ENCODE measurements at places on chromosomes 11 and 22.

DNA sequence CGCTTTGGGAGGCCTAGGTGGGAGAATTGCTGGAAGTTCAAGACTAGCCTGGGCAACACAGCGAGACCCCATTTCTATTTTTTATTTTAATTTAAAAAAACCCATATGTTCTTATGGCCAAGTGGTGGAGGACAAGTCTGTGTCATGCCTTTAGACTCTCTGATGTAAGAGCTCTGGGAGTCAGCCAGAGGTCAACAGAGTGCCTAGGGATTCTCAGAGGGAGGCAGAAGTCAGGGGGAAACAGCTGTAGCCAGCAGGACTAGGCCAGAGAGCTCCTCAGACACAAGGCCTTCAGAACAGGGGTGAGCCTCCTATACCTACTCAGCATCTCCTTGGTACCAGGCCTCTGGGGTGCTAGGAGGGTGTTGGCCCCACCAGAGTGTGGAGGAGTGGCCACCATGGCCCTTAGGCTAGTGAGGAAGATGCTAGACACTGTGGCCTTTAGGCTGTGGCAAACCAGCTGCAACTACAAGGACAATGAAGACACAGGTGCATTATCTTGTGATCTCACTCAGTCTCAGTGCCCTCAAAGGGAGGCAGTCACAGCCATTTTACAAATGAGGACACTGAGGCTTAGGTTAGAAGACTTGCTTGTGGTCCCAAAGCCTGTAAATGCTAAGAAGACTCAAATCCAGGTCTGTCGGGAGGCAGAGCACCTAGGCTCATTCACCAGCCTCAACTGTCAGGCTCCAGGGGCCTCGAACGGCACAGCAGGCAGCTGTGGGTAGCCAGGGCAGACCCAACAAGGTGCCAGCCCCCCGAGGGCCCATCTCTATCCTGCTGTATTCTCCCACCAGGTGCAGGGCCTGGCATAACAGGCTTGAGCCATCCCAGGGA, 5.0 kb downstream of the ZP1 start:
- DNase-seq, result no peak

GRCh38 chr11:44313761-44314489, 4.0 kb upstream of the ALX4 start:
- no peak for DNase-seq

DNA sequence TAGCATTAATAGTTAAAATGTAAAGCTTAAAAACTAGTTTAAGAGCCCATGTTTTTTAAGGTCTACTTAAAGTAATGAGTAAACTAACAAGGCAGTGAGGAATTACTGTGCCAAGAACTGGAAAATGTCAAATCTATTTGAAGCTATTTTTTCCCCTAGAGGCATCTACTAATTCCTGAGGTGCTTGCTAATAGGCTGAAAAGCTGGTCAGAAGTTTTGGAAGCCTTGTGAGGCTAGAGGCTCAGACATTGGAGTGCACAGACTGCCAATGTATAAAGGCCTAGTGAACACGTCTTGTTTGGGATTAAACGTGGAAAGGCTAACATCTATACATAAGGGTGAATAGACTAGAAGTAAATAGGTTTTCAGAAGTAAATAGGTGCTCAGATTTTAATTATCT, 136.5 kb upstream of the C11orf87 start:
- no peak for DNase-seq

- DNase-seq, result no peak
Measured at GRCh38 chr11:59255281-59255680, 42.6 kb upstream of the MPEG1 start.

DNA sequence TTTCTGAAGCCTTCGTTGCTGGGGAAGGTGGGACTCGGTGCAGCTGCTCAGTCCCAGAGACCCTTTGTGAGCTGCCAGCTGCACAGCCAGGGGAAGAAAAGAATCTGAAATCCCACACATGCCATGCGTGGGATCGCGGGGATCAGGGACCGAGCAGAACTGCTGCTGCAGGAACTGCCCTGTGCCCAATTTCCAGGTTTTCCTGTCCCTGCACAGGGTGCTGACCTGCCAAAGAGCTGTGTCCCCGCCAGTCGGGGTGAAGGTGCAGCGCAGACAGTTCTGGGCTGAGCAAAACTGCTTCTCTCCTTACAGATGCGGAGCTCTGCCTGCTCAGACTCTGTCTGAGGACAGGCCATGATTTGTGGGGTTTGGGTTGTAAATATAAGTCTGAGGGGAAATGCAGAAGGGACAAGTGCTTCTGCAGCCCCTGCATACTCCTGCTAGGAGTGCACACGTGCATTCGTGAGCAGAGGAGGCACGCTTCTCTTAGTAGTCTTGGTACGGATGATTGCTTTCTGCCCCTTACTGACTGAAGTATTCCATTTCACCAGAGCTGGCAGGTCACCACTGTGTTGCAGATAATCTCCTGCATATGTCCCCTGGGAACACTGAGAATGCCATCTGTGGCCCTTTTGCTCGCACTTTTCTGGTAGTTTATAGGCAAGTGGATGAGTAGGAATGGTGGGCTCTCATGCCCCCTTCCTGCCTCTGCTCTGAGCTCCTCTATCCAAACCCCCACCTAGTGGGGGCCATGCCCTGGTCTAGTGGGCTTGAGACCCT, 141.4 kb downstream of the PARVA start:
- no peak for DNase-seq

GRCh38 chr11:114244726-114245394, 51.3 kb upstream of the NNMT start:
- no peak for DNase-seq

DNA sequence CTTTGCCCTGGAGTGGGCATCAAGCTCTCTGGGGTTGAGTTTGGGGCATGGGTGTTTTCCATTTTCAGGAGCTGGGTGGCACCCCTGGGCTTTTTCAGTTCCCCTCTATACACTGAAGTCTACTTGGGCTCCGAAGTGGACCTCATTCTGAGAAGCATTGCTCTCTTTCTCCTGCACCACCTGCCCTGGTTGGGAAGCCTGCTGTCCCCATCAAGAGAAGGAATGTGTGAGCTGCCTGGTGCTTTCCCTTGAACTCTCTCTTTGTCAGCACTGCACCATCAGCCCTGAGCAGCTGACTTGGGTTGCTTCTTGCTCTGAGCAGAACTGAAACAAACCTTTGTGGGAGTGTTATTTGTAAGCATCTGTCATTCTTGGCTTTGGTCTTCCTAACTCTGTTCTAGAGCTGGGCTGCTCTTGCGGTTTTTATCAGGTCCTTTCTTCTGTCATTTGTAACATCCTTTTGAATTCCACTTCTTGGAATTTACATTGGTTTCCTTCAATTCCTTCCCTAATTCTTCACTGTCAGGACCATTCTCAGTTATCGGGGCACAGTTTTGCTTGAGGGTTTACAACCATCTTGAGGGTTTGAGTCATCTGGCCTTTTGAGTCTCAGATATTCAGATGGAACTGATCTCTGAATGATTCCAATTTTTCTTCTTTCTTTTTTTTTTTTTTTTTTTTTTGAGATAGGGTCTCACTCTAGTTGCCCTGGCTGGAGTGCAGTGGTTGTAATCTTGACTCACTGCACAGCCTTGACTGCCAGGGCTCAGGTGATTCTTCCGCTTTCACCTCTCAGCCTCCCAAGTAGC, 20.5 kb downstream of the UBE2L3 start:
- no peak for DNase-seq

DNA sequence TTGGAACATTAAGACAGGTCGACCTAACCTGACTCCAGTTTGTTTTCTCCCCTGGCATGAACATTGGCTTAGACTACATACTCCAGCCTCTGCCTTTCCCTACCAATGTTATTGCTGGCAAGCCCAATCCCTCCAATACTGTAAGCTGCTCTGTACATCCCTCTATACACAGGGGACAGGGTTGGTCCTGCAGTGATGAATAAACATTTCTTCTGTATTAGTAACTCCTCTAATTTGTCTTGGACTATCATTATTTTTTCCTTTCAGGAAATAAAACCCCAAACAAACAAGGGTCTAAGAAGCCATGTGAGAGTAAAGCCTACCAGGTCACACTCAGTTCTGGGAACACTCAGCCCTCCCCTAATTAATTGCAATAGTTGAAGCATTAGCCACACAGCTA, 35.1 kb upstream of the FJX1 start:
- no peak for DNase-seq

- no peak for DNase-seq
Measured at GRCh38 chr11:68826726-68827125, 15.0 kb downstream of the CPT1A start.

GRCh38 chr11:2199466-2200341, 28.1 kb upstream of the TH start:
- DNase-seq, result no peak

- DNase-seq, result no peak
Measured at GRCh38 chr11:92902417-92902816, 67.0 kb upstream of the MTNR1B start.

GRCh38 chr11:31240340-31240904, 129.1 kb downstream of the DCDC1 start:
- no peak for DNase-seq

DNA sequence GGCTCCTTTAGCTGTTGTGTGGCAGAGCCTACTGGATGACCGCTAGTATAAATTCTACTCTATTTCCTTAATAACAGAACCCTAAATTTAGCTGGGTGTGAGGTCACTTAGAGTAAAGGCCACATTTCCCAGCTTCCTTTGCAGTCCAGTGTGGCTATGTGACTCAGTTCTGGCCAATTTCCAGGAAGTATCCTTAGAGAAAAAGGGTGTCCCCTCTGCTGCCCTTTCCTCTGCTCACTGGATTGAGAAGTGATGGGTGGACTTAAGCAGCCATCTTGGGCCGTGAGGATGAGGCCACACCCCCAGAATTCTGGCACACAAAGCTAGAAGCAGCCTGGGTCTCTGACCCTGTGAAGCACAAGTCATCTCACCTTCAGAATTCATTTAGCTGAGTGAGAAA, 11.7 kb upstream of the RASD2 start:
- DNase-seq, result no peak

GRCh38 chr11:89457190-89457589, 34.0 kb downstream of the NOX4 start:
- DNase-seq, result no peak

DNA sequence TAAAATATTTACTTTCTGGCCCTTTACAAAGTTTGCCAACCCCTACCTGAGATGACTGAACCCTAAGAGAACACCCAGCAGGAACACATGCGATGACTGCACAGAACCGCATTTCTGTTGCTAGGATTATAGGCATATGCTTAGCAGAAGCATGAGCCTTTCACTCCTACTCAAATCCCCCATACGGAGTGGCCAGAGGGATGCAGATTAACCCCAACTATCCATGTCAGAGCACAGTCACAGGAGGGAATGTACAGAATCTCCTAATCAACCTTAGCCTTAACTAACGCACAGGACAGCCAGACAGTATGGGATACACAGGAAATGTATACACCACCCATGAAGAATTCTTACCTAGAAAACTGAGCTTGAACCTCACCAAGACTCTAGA, 6.2 kb downstream of the HPS4 start:
- no peak for DNase-seq

DNA sequence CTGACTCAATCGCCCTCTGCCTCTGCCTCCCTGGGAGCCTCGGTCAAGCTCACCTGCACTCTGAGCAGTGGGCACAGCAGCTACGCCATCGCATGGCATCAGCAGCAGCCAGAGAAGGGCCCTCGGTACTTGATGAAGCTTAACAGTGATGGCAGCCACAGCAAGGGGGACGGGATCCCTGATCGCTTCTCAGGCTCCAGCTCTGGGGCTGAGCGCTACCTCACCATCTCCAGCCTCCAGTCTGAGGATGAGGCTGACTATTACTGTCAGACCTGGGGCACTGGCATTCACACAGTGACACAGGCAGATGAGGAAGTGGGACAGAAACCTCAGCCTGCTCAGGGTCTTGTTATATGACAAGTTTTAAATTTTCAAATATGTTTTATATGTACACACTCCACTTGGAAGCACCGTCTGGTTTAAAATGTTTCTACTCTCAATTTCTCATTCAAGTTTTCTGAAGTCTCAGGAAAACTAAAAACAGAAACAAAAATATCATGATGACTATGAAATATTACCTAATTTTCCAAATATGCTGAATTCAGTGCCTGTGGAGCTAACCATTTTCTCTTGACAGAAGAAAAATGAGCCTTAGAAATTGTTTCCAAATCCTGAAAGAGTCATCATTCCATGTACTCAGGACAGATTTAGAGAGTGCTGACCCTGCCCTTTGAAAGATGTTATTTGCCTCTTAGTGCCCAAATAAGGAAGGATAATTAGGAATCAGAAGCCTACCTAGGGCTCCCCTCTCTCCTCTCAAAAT, 48.8 kb upstream of the TOP3B start:
- no peak for DNase-seq

DNA sequence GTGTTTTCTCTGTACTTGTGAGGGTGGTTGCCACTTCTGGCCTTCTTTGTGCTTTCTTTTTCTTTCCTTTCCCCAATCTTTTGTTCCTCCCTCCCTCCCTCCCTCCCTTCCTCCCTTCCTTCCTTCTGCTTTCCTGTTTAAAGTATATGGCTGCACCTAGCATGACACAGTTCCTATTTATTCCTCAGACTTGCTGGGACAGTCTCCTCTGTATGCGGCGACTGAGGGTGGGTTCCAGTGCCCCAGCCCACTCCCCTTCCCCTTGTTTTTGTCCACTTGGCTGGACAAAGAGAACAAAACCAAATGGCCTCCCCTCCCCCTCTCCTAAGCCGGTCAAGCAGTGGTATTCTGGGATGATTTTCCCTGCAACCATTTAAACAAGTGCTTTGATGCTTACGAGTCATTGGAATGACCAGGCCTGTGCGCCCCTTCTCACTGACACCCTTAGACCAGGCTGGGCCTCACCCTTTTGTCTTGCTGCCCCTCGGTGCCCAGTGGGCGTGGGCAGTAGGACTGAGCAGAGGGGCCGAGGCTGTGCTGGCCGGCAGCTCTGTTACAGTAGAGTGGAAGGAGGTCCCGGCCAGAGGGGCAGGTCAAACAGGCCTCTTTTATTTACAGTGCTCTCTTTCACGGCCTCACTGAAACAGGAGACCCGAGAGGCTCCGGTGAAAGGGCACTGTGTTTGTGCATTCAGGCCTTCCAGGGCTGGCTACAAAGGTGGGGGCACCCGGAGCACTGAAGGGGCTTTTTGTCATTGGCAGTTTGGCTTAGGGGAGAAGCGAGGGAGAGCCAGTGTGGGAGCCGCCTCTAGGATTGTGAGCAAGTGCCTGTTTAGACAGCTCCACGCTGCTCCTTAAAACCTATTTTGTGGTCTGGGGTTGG, 32.2 kb downstream of the ZBTB16 start:
- DNase-seq, result no peak

DNA sequence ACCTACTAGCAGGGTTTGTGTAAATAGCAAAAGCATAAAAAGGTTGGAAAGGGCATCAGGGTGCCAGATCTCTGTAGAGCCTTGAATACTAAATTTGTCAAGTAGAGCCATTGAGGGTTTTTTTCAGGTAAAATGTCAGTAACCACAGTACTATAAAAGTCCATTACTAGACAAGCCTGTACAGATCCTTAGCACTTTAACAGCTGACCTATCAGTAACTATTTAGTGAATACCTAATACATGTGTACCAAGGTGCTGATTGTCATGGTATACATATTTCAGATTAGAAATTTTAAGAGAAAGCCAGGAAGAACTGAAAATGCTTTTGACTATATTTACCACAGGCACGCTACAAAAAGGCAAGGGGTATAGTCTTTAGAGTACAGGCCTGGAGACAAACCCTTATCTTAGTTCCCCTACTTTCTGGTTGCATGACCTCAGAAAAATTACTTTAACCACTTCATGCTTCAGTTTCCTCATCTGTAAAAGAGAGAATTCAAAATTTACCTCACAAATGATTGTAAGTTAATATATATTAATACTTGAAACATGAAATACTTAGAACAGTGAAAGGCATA, 57.9 kb downstream of the RAB38 start:
- no peak for DNase-seq

- DNase-seq, result no peak
Measured at GRCh38 chr11:64367931-64368672, 9.1 kb downstream of the RPS6KA4 start.

All from T-helper 17 cell (primary cell).